ENCODE measurements at places on chromosomes 5 and 9. TPM values are rescaled to one million over a fixed set of nuclear protein-coding genes. Genes with fewer than 3 reads are reported as not detected.
A peak's percentile ranks its signal among the peaks of the same experiment; 100 is the strongest.

DNA sequence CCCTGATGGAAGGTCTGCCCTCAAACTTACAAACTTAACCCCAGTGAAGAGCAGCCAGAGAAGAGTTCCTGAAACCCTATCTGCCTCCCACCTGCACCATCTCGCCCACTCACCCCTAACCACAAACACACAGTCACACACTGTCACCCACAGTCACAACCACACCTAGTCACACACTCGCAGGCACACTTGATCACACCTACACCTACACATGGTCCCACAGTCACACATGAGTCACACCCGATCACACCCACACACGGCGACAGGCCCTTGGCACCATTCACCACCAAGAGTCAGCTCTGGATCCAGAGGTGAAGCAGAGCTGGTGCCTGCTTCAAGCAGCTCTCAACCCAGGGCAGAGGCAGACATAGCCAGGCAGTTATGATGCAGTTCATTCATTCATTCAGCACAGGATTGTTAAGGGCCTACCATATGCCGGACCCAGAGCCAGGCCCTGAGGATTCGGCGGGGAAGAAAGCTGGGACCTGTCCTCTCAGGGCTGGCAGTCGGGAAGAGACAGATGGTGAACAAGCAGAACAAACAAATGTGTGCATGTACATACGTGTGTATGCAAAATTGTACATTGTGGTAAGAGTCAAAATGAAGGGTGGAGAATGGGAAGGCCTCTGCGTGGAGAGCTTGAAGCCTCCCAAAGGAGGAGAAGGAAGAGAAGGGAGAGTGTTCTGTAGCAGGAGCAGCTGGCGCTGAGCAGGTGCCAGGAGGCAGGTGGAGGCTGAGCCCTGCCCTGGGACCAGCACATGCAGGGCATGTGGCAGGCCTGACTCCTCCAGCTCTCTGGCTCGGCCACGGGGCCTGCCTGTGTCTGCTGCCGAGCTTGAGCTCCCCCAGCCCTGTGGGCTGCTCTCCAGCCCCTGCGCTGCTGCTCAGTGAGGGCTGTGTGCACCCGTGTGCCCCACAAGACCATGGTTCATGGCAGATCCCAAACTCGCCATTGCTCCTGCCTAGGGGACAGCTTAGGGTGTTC is 6.4 kb downstream of the TSPAN17 start:
- DNase-seq = no peak

- DNase-seq = no peak
Observed at GRCh38 chr5:170277867-170278281, 19.7 kb downstream of the LCP2 start.

DNA sequence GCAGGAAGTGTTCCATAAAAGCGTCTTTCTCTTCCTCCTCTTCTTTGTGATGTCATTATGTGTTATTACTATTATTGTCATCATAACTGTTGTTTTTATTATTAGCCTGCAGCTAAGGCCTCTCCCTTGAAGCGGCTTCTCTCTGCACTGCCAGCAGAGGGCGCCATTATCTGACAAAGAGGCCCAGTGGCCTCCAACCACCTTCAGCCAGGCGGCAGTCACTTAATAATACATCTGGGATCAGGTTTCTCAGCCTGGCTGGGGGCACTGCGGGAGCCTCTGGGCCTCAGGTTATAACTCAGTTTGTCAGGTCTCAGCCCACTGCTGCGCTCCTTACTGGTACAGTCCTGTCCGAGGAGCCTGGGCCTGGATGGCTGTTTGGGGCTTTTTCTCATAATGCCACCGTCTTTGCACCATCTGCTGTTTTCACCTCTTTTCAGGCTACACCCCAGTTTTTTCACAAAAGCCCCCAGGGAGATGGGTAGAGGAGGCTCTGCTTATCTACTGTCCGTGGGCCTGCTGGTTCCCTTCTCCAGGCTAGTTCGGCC is 281.9 kb downstream of the NSG2 start:
- DNase-seq = no peak

GRCh38 chr9:89166852-89167251 is 11.8 kb downstream of the SHC3 start:
- no peak for DNase-seq

DNA sequence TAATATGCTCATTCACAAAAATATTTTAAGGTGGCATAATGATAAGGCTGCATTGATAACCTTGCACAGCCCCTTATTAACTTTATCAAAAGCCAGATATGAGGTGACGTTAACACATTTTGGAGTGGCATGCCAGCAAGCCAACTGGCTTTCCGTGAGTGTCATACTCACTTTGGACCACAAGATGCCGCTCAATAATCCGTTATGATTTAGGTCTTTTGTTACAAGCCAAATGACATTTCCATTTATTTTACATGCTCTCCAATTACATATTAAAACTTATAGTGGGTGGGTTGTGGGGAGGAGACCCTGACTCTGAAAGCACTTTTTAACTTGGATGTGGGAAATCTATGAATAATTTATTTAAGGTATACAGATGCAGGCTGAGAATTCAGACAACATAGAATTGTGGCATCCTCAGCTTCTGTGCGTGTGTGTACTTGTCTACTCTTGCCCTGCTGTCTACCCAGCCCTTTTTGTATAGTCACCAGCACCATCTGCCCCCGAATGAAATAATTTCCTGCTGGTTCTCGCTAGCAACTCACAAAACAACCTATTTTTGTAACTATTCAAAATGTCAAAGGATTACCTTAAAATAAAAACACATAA is 305.1 kb downstream of the PSAT1 start:
- no peak for DNase-seq

- DNase-seq = no peak
Observed at GRCh38 chr5:147971472-147971871, 65.1 kb upstream of the C5orf46 start.

DNA sequence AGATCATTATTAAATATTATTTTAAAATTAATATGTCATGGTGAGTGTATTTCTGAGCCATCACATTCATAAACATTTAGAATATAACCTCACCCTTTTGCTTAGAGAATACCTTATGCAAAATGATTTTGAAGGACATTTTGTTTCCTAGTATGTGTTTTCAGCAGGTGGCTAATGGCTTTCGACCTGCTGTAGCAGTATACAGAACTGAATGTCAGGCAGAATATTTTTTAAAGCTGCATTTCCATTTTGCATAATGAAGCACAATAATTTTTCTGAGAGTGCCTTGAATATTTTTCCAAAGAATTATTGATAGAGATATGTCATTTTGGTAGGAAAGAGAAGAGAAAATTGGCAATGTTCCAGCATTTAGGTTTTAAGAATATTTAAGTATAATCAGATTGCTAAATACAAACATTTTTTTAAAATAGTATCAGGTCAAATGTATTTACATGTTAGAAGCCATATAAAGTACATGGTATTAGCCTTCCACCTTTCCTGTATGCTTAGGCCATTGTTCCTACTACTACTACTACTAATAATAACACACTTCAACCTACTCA is 42.3 kb downstream of the PAM start:
- DNase-seq = no peak

GDNF gene
- not detected for total RNA-seq

DNA sequence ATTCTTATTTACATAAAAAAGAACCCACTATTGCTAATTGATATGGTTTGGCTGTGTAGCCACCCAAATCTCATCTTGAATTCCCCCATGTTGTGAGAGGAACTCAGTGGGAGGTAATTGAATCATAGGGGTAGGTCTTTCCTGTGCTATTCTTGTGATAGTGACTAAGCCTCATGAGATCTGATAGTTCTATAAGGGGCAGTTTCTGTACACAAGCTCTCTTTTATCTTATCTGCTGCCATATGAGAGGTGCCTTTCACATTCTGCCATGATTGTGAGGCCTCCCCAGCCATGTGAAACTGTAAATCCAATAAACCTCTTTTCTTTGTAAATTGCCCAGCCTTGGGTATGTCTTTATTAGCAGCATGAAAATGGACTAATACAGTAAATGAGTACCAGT is 58.2 kb upstream of the PRR16 start:
- DNase-seq = no peak

GRCh38 chr9:88015606-88016005 is 41.3 kb upstream of the CDK20 start:
- DNase-seq = no peak

DNA sequence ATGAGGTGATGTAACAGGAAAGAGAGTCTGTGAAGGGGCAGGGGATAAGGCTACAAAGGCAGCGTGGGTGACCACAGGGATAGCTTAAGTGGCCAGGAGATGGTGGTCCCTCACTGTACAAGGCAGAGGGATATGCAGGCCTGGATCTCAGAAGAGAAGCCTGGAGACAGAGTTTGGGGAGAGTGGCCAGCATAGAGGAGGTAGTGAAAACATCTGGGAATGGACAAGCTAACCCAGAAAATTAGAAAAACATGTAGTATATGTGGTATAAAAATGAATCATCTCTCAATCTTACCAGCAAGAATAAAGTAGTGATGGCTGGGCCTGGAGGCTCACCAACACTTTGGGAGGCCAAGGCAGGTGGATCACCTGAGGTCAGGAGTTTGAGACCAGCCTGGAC is 349.2 kb upstream of the KLF4 start:
- DNase-seq = no peak

SH2D3C gene
- 4.4 TPM for total RNA-seq

GRCh38 chr5:1262381-1262780 is 32.5 kb downstream of the TERT start:
- DNase-seq = no peak

DNA sequence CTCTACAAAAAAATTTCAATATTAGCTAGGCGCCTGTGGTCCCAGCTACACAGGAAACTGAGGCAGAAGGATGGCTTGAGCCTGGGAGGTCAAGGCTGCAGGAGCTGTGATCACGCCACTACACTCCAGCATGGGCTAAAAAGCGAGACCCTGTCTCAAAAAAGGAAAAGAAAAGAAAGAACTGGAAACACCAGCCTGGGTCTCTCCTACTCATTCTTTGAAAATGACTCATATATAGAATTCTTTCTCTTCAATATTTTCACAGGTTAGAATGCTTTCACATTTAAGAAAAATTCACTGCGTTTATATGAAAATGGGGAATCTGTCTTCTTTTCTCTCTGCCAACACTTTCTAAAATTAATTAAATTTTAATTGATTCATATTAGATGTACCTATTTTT is 115.6 kb downstream of the TRPM6 start:
- no peak for DNase-seq

- no peak for DNase-seq
Observed at GRCh38 chr9:24590432-24590831, 44.7 kb upstream of the IZUMO3 start.

- no peak for DNase-seq
Observed at GRCh38 chr9:136981588-136982231, 1.1 kb upstream of the LCNL1 start.

LIX1 gene
- total RNA-seq = 0.13 TPM

DNA sequence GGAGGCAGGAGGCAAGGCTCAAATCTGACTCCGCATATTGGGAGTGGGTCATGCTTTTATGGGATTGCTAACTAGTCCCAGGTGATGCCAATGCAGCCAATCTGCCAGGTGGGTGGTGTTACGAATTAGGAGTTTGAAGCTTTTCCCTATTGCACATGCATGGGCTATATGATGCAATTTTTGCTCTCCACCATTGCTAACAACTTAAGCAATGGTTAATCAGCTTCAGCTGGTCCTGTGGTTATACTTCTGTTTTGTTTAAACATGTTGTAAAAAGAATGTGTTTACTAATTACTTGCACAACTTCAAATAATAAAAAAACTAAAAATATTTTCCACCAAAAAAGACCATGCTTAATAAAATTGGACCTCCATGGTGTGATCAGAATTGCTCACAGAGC is 55.7 kb downstream of the SHC3 start:
- no peak for DNase-seq

- DNase-seq = no peak
Observed at GRCh38 chr9:15317836-15318235, 10.8 kb upstream of the TTC39B start.

GRCh38 chr5:135019314-135019713 is 14.7 kb downstream of the PITX1 start:
- peak; percentile 44 for DNase-seq

FAM81B gene
- not detected for total RNA-seq

DNA sequence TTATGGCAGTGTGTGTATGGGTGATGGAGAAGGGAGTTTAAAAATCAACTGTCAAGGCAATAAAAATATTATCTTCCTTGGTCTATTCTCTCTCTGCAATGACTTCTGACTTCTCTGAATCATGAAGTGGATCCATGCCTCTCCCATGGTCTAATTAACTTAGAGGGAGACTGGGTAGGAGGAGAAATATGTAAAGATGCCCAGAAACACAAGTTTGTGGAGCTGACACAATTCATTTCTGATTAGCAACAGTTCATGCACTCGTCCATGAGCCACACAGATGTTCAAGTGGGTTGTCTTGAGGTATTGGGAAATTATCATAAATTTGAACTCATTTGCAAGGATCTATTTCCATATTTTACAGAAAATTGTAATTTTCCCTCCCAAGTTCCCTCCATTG is 38.1 kb downstream of the INSYN2B start:
- no peak for DNase-seq

GRCh38 chr5:172371684-172372083 is 82.6 kb downstream of the SH3PXD2B start:
- DNase-seq = no peak

GRCh38 chr9:87564791-87565241 is 67.1 kb downstream of the DAPK1 start:
- DNase-seq = no peak
